ENCODE measurements at places on chromosomes 5 and 9.

GRCh38 chr5:109649318-109649717 lies 40.4 kb upstream of the MAN2A1 start:
- DNase-seq: no peak

- no peak for DNase-seq
These were observed 39.3 kb upstream of the ADRA1B start for GRCh38 chr5:159877016-159877415.

DNA sequence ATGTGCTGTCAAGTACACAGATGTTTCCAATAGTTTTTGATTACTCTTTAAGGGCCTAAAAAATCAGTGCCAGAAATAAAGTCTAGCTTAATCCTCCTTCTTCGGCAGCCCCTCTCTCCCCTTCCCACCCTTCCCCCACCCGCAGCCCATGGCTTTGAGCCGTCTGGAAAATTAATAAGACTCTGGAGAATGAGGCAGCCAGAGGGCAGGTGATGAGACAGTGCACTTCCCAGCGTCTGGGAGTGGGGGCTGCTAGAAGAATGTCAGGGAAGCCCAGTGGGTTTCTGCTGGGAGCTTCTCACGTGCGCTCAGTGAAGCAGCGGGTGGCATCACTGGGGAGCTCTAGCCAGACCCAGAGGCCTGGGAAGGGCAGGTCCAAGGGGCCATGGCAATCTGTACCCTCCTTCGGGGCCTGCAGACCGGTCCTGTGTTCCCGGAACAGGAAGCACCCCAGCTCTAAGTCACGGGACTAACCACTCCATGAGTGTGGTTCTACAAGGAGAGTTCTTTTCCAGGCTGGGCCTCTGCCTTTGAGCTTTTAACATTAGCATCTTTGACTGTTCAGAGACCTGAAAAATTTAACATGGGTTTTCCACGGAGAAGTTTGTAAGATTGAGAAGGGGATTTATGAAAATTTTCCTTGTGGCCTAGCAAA lies 164.8 kb upstream of the OTULINL start:
- DNase-seq: no peak

GRCh38 chr5:124806373-124807077 lies 60.1 kb upstream of the ZNF608 start:
- DNase-seq: no peak

DNA sequence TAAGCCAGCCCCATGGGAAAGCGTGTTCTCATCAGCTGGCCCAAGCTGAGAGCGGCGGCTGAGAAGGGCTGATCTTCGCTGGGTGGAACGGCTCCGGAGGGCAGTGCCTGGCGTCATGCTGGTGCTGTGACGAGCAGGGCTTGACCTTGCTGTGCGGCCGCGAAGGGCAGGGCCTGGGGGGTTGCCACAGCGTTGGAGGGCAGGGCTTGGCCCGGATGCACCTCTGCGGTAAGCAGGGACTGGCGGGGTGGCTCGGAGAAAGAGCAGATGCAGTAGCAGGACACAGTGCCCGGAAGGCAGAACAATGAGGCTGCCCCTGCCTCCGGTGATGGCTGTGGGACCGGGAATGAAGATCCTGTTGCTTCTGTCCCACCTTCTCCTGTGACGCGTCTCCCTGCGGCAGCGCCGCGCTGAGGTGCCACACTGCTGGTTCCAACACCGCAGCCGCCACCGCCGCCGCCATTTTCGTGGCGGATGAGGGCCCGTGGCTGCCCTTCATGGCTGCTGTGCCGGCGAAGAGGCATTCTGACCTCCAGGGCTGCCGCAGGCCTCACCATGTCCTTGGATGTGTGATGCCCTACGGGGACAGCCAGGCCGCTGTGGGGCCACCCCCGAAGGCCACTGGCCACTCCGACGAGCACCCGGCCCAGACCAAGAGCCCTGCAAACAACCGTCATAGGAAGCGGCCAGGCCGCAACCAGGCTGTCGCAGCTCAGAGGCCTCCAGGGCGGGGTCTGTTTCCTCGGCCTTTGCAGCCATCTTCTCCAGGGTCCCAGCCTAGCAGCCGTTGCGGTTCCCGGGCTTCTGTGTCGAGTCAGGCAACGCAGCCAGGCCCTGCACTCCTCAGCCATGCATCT lies 890.5 kb upstream of the CTNND2 start:
- DNase-seq: no peak

DNA sequence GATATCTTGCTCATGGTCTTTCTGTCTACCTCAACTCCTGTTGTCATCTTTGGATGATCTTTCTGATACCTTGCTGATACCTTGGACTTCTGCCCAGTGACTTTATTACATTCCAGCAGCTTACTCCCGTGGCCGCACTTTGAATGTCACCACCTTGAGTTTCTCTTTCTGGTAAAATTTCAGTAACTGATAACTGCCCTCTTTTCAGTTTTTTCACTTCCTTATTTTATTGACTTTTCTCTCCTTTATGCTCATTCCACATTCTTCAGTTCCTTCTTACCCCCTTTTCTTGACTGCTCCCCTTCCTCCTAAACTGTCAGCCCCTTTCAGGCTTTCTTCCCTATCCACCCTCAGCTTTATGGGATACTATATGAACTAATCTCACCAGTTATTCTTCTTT lies 7.0 kb upstream of the FBXO4 start:
- no peak for DNase-seq

- no peak for DNase-seq
These were observed 188.6 kb downstream of the PARP8 start for GRCh38 chr5:50855001-50855400.

DNA sequence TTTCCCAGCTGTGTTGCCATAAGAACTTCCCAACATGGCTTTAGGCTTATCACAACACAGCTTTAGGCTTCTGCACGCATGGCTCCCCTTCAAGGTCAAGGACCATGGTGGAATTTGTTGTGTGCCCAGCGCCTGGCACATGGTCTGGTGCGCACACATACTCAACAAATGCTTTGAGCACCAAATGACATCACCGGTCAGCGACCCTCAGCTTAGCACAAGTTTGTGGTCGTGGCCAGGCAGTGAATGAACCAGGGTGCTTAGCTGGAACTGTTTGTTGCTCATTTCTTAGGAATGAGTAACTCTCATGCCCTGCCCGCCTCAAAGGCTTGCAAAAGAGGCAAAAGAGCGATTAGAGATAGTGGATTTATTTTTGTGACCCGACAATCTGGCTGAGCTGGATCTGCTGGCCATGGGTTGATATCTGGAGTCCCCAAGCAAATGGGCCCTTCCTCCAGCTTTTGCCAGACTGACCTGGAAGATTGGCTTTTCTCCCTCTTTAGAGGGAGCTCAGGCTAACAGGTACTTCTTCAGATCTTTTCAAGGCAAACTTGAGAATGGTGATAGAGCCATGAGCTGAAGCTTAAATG lies 58.9 kb downstream of the DAP start:
- DNase-seq: no peak

GRCh38 chr5:144467792-144468191 lies 297.1 kb downstream of the KCTD16 start:
- no peak for DNase-seq

GRCh38 chr5:125302577-125302976 lies 556.1 kb upstream of the ZNF608 start:
- DNase-seq: no peak

DNA sequence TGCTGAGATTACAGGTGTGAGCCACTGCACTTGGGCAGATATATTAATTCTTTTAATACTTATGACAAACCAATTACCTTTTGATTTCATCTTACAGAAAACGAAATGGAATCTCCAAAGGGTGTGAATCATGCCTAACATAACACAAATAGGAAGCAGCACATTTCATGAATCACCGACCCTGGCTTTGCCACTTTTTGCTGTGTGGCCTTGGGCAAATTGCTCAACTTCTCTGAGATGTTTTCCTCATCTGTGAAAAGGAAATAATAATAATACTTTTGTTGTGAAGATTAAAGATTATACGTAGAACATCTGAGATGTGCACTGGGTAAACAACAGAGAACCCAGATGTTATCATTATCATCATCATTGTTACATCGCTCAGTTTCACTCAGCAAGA lies 50.7 kb upstream of the FREM1 start:
- DNase-seq: no peak

Measured in effector CD8-positive, alpha-beta T cell (primary cell).